ENCODE measurements at places on chromosomes 2 and 18.
A peak's percentile ranks its signal among the peaks of the same experiment; 100 is the strongest.

GRCh38 chr2:28721601-28722191 is 29.9 kb upstream of the PPP1CB start:
- DNase-seq, result no peak

- DNase-seq, result no peak
Measured at GRCh38 chr2:47028846-47029560, 113.4 kb upstream of the MCFD2 start.

GRCh38 chr2:105183555-105184323 is 57.8 kb upstream of the GPR45 start:
- no peak for DNase-seq

DNA sequence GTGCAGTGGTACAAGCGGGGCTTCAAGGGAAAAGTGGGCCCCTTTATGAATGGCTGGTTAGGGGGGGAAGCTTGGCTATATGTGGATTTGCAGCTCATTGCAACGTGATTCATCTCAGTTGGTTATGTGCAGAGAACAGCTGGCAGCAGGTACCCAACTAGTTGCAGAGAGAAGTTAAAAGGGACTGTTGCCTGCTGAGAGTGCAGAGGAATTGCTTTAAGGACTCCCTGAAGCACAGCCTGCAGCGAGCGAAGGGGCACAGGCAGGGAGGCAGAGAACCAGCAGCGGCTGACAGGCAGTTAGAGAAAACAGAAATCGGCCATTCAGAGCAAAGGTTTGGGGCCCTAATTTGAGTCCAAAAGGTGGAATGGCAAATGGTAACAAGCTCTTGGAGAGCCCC is 278.2 kb upstream of the LYPD1 start:
- no peak for DNase-seq

DNA sequence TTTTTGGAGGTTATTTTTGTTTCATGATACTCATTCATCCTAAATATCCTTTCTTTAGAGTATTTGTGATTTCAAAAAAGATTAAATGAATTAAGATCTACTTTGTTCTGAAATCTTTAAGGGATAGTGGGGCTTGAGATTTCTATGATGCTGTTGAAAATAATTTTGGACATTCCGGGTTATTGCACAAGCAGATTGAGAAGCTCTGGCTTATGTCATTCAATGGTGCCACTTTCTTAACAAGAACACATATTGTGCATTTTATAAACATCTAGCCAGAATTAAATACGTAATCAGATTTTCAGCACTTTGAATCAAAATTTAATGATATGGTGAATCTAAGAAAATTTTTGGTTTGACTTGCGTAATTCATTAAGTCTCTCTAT is 207.7 kb upstream of the COL3A1 start:
- no peak for DNase-seq

GRCh38 chr18:22169889-22170420 is 566 bp downstream of the GATA6 start:
- DNase-seq, result no peak

DNA sequence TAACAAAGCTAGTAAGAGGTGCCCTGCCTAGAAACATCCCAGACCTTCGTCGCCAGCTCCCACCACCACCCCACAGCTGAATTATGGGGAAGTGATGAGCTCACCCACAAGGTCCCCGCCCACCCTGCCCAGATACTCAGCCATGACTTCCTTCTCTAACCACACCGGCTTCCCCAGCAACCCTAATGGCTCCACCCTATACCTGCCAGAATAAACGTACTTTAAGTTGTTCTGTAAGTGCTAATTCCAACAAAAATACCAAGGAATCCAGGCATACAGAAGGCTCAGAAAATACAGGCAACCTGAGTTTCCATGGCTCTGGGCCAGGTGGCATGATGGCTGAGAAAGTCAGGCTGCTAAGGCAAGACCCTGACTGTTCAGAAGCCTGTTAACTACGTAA is 39.1 kb downstream of the TMEM163 start:
- DNase-seq, result no peak

- no peak for DNase-seq
Measured at GRCh38 chr2:98347298-98348065, 1.2 kb downstream of the CNGA3 start.

GRCh38 chr18:71131918-71132317 is 843.1 kb downstream of the SOCS6 start:
- DNase-seq, result no peak

DNA sequence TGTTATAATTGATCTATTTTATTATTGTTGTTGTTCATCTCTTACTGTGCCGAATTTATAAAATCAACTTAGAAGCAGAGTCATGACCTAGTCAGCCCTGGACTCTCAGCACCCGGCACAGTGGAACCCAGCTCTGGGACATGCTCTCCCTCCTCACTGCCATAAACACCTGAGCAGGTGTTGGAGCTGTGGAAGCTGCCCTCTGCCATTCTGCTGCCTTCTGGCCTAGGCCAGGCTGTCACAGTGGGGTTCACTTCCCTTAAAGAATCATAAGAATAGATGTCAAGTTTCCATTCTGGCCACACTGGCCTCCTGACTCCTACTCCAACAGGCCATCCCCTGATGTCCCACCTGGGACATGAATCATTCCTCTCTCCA is 192.2 kb downstream of the ZFP36L2 start:
- DNase-seq, result no peak

DNA sequence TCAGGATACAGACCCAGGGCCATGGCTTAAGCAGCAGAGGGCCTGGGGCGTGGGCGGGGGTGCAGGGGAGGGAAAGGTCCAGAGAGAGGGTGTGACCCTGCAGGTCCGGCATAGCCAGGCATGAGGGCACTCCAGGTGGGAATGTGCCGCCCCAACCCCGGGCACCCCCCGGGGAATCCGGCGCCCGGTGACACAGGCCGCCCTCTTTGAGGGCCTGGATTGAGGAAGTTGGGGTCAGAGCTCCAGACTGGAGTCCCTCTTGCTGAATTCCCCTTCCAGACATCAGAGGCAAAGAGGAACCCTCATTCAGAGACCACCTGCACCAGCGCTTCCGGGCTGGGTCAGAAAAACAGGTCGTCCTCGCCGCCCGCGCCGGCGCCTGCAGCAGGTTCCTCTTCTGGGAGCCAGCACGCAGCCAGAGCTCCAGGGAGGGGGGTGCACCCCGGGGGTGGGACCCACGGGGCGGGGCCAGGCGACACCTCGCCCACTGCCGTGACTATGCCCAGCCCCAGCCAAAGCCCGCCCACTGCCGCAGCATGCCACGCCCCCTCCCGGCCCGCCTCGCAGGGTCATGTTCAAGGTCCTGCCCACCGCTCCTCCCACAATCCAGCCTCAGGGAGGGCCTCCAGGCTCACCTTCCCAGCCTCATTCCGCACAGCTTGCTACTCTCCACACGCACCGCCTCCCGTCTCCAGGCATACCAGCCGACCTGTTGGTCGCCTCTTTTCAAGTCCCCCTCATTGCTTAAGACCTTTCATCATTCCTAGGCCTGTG is 98.3 kb upstream of the ID2 start:
- DNase-seq, result peak; percentile 33

- DNase-seq, result peak; percentile 56
Measured at GRCh38 chr2:167212014-167212648, 323.9 kb downstream of the XIRP2 start.

- no peak for DNase-seq
Measured at GRCh38 chr2:172723286-172723685, 12.4 kb upstream of the RAPGEF4 start.

DNA sequence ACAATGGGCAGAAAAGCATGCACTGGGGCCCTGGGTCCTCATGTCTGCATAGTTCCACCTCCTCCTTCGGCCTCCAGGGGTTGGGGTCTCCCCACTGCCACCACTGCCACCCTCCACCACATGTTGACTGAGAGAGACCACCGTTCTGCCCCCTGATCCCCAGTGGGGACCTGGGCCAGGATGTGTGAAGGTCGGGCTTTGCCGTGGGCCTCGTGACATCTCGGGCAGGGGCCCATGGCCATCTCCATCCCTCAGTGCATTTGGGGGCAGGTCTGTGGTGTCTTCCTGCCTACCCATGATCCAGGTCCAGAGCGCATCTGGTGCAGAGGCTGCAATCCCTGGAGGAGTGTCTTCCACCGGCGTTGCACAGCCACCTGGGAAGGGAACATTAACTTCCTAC is 166.8 kb upstream of the POU3F3 start:
- no peak for DNase-seq

DNA sequence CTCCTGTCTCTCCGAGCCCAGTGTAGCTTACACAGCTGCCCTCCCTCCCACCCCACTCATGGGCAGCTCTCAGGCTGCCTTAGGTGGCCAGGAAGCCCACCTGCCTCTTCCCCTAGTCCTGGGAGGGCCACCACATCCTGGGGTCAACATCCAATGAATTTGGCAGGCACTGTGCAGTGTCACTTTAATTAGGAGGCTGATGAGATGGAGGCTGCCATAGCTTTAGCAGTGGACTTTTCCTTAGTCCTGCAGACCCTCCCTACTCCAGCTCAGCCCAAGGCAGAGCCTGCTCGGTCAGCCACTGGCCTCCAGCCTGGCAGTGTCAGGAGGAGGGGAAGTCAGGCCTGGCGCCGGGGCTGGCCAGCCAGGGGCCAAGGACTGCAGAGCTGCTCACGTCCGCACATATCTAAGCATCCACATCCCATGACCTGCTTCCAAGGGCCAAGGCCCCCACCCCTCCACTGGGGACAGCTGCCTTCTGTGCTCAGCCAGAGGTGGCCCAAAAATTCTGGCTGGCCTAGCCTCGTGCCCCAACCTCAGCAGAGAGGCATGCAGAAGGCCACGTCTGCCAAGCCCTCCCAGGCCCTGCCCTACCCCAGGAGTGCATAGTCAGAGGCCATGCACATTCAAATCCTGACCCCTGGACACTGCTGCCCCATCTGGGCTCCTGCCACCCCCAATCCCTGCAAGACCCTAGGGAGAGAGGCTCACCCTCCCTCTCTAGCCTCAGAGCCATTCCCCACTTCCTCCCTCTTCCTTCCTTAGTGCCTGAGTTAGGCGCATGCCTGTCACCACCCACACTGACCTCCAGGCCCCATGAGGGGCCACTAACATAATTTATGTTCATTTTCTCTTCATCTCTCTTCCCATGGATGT is 33.1 kb downstream of the ADRA2B start:
- no peak for DNase-seq

DNA sequence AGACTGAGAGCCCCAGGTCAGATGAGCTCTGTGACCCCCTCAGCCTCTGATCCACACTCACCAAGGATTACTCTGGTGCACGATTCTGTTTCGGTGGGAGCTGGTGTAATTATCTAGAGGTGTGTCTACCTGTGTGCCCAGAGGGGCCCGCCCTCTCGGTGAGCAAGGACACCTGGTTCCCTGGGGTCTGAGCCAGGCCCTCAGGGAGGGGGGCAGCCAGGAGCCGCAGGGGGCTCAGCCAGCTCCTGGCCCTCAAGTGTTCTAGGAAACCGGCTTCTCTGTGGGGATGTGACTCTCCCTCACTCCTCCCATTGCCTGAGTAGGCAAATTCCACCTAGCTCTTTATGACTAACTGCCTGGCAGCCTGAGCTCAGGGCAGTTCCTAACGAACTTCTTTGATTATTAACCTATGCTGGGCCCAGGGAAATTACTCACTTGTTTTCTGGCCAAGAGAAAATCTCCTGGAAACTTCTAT is 17.4 kb downstream of the AGAP1 start:
- peak; percentile 22 for DNase-seq

DNA sequence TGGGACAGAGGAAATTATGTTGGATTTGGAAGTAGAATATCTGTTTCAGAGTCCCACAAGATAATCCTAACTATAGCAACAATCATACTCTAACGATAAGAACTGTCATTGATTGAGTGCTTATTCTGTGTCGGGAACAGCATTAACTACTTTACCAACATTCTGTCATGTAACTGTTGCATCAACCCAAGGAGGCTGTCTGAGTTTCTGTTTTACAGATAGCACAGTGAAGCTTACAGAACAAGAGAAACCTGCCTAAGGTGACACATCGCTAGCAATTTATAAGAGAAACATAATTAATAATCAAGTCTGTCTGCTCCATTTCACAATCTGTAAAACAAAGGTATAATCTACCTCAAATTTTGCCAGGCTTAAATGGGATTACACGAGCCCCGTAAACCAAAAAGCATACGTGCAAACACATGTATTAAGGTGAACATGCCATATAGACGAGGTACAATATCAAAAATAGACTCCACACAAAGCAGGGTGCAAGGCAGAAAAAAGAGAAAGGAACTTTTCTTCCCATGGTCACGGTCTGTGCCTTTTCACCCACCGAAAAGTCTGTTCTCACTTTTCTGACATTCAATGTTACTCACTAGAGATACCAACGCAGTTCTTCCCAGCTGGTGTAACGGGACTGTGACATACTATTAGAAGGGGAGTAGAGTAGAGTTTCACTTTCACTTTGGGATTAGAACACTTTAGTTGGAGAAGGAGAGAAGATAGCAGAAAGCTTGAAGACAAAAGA is 37.2 kb upstream of the SLC8A1 start:
- no peak for DNase-seq

GRCh38 chr18:9066817-9067306 is 35.6 kb upstream of the NDUFV2 start:
- no peak for DNase-seq

DNA sequence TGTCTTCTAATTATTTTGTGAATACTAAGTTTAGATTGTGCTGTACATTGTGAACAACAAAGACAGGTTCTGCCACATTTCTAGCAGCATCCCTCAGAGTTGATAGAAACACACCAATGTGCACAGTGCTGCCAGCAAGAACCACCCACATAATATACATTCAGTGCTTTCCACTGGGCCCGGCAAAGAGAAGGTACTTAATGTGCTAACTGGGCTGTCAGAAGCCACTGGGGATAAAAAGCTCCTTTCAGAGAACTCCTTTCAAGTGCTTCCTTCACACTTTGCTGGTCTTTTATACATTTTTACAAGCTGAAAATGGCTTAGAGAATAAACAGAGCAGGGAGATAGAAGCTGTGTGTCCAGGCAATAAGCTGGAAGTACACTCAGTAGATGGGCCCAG is 58.0 kb upstream of the CAPN13 start:
- no peak for DNase-seq

- no peak for DNase-seq
Measured at GRCh38 chr2:170690640-170691039, 24.5 kb upstream of the SP5 start.

DNA sequence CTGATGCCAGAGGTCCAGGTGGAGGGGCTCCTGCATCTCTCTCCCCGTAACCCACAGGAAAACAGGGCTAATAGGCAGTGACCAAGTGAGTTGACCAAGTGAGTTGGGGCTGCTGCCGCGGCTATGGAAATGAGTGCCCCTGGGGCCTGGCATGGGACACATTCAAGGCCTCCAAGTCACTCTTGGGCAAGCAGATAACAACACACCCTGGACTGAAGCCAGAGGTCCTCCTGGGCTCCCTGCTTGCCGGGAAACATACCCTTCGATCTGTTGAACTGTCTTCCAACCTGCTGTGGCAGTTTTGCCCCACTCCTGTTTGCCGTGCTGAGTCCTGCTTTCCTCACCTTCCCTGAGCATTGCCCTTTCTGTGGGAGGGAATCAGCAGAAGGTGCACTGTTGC is 89.2 kb downstream of the LIPG start:
- no peak for DNase-seq
